ENCODE measurements at places on chromosomes 16 and 17.

DNA sequence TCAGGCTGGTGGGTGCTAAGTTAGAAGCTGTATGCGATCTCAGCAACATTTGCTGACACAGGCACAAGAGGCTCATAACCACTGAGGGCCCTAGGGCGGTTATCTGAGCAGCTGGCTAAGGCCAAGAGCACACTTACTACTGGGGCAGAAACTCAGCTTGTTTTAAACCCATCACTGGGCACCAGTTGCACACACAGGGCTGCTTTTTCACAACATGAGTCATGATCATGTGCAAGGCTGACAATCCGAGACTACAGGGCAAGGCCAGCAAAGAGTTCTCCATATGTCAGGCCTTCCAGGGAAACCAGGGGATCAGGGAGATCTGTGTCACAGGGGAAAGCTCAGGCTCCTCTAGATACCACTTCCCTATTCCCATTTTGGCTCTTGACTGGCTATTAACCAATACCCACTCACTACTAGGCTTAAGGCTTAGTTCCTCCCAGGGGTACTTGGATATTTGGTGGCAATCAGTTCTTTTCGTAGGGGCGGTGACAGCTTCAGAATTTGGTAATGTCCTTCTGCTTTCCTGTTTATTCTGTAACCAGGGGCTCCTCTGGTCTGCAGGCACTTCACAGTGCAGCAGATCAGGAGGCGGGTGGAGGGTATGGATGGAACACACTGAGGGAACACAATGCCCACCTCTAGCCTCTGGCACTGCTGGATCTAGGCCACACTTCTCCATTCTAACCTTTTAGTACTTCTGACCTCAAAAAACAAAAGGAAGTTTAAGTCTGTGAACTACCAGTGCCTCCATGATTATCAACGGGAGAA is 44.9 kb upstream of the ERN1 start:
- no peak for DNase-seq

- no peak for DNase-seq
Measured at GRCh38 chr16:68274441-68274840, 10.1 kb downstream of the SLC7A6 start.

GRCh38 chr16:77674888-77675287 is 47.4 kb upstream of the NUDT7 start:
- DNase-seq = no peak

GRCh38 chr17:40358323-40359038 is 6.1 kb downstream of the GJD3 start:
- no peak for DNase-seq

GRCh38 chr16:81189100-81189664 is 49.3 kb upstream of the BCO1 start:
- no peak for DNase-seq

DNA sequence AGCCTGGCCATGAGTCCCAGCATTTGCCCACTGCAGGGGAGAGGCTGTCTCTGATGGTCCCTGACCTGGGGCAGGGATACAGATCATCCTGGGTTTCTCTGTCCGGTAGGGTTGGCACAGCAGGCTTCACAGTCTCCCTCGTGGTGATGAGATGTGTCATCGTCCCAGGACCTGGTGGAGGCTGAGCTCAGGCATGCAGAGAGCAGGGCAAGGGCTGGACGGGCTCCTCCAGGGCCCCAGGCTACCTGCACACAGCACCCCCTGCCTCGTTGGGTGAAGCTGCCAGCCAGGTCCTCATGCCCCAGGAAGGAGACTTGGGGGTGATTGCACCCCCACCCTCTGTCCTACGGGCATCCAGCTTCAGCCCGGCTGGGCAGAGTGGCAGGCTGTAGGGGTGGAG is 155.8 kb upstream of the GSE1 start:
- no peak for DNase-seq

DNA sequence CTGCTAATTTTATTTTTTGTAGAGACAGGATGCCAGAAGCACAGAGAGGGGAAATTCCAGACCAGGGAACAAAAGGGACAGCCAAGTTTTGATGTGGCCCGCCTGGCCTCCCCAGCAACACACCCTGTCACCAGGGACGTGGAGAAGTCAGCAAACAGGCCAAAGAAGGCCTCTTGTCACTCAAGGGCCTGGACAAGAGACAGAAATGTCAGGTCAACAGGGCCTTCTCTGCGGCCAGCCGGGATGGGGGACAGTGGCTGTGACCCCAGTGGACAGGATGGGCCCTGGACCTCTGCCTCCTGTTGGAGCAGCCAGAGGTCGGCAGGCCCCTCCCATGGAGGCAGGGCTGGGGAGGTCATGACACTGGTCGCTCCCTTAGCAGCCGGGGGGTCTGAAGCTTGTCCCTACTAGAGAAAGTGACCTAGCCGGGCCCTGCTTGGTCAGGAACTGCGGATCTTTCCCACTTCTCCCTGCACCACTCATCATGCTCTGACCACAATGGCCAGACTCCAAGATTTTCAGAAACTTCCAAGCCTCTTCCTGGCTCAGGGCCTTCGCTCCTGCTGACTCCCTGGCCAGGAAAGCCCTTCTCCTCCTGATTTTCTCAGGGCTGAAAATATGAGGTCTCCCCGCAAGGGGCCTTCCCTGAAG is 9.2 kb upstream of the TVP23A start:
- DNase-seq = no peak

DNA sequence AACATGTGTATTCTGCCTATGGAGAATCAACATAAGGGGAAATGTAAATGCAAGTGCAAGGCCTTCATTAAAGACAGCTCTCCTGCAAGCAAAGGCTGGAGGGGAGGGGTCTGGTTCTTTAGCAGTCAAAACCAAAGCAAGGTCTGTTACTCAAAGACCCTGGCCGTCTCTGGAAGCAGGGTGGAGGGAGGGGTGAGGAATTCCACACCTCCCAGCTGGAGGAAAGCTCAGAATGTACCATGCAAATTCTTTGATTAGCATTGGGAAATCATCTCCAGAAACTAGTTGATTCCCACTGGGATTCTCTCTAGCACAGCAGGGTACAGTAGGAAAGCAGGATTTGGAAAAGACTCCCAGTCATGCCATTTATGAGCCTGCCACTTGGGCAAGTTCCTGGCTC is 77.3 kb upstream of the ASIC2 start:
- no peak for DNase-seq

DNA sequence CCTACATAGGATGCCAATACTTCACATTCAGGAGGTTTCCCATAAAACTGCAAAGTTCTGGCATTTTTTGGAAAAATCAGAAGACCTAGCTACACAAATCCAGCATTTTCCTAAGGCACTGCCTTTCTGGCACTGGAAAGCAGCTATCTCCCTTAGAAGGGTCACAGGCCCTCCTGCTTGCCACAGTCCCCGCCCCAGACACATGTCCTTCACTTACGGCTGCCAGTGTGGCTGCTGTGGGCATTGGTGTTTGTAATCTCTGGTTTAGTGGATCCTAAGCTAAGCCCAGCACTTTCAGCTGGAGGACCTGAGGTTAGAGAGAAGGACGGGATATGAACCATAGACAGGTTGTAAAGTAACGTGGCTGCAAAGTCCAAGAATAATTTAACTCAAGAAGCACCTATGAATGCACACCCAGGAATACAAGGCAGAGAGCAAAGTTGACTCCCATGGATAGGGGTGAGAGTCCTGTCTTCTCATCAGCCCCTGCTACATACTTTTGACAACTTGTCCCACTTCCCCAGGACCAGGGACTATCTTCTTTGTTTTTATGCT is 100.0 kb downstream of the XYLT1 start:
- DNase-seq = no peak
